ENCODE measurements at places on chromosomes 4 and X.

DNA sequence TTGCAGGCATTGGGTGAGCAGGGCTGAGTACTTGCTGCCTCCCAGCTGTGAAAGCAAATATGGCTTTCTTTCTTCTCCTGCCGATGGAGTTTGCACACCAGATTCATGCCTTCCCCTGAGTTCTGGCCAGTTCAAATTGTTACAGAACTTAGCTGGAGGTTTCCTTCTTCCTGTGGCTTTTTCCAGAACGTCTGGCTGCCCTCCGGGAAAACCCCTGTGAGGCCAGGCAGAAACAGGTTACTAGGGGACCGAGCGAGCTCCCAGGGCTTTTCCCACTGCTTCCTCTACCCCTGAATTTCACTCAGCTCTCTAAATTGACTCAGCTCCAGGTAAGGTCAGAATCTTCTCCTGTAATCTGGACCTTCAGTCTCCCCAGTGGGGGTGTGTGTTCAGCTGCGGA, 482.4 kb downstream of the C4orf33 start:
- DNase-seq: no peak

DNA sequence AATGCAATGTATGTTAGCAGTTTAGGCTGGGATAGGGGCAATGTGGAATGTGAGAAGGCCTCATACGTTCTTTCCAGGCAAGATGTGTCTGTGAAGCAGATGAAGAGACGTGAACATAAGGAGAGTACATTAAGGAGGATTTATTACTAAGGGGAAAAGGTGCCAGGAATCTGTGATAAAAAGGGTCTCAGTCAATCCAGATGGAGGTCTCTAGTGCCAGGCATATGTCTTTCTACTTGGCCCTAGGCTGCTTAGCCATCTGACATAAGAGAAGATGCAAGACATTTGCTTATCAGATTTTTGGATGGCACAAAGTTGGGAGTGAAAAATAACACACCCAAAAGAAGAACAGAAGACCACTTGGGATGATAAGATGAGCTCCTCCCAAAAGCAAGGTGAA, 93.0 kb upstream of the PRKG2 start:
- no peak for DNase-seq

GRCh38 chr4:76997077-76997476, 47.5 kb downstream of the SEPTIN11 start:
- DNase-seq: no peak

DNA sequence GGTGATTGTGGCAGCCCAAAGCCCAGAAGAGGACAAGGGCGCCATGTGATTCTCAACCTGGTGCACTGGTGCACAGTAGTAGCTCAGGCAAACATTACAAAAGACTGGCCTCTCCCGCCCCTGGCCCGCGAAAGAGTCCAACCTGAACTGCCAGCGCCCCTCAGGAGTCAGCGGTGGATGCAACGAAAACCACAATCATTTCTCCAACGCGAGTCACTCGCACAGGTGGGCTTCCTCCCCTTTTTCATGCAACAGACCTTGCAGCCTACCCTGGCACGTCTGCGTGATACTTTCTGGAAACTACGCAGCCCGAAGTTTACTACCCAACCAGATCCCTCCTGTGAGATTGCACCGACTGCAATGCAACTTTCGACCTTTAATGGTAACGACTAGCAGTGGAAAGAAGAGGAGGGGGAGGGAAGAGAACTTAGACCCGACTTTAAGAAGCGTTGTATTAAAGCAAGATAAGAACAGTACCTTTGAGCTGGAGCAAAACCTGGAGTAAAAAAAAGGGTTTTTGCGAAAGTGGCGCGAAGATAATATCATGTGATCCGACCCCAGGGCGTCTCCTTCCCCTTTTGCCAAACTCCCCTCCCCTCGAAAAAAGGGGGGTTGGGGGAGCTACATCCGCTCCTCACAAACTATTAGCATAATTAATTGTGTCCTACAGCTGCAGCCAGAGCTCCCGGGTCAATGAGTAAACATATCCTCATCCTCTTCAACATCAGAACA, 63.3 kb upstream of the CCDC160 start:
- DNase-seq: no peak

- no peak for DNase-seq
Observed at GRCh38 chr4:57360681-57361080, 250.5 kb upstream of the IGFBP7 start.

DNA sequence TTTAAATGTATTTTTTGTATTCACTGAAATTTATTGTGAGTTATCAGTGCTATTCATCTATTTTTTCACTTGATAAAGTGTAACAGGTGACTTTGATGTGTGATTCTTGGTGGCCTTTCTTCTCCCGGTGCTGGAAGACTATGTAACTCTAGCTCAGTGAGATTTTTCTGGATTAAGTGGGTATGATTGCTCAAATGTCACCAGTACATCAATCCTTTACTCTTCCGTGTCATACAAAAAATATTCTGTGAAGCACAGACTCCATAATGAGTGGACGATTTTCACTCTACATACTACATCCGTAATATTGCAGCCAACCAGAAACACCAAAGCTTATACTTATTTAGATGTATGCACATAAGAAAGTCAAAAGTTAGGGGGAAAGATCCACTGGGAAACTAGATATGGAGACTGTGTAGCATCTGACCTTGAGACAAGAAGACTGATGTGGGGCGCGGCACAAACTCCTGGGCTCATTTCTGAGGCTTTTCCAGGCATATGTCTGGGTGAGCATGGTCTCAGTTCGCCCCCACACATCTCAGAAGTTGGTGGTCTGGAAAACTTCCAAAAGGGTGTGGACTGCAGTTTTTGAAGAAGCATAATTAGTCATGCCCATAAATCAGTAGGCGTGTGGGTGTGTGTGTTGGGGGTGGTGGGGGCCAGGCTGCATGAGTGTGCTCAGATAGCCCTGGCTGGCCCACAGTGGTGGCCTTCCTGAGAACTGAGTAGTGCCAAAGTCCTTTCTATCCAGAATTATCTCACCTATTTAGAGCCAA, 53.9 kb upstream of the TENM3 start:
- DNase-seq: no peak

- DNase-seq: no peak
Observed at GRCh38 chr4:119942806-119943205, 123.8 kb downstream of the MAD2L1 start.

GRCh38 chr4:2045518-2045951, 13.6 kb upstream of the NAT8L start:
- no peak for DNase-seq

DNA sequence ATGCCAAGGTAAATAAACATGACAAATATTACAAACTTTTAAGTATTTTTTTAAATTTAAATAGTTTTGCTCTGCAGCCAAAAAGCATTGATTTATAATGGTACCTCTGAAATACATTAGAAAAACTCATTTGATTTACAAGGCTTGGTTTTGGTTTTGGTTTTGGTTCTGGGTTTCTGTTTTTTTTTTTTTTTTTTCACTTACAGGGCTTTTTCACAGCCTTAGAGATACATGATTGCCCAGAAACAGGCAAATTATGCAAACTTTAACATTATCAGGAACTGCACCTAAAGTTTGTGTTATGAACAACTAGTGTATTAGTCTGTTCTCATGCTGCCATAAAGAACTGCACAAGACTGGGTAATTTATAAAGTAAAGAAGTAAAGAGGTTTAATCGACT, 196.4 kb upstream of the DDX53 start:
- no peak for DNase-seq

- DNase-seq: no peak
Observed at GRCh38 chr4:123708902-123709301, 312.3 kb downstream of the SPRY1 start.

GRCh38 chr4:170979736-170980135, 833.5 kb upstream of the GALNTL6 start:
- no peak for DNase-seq

DNA sequence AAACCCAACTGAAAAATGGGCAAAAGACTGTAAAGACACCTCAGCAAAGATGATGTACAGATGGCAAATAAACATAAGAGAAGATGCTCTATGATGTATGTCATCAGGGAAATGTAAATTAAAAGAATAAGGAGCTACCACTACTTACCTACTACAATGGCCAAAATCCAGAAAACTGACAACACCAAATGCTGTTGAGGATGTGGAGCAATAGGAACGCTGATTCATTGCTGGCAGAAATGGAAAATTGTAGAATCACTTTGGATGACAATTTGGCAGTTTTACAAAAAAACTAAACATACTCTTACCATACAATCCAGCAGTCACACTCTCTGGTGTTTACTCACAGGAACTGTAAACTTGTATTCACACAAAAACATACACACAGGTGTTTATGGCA, 222.3 kb upstream of the LDB2 start:
- DNase-seq: no peak

DNA sequence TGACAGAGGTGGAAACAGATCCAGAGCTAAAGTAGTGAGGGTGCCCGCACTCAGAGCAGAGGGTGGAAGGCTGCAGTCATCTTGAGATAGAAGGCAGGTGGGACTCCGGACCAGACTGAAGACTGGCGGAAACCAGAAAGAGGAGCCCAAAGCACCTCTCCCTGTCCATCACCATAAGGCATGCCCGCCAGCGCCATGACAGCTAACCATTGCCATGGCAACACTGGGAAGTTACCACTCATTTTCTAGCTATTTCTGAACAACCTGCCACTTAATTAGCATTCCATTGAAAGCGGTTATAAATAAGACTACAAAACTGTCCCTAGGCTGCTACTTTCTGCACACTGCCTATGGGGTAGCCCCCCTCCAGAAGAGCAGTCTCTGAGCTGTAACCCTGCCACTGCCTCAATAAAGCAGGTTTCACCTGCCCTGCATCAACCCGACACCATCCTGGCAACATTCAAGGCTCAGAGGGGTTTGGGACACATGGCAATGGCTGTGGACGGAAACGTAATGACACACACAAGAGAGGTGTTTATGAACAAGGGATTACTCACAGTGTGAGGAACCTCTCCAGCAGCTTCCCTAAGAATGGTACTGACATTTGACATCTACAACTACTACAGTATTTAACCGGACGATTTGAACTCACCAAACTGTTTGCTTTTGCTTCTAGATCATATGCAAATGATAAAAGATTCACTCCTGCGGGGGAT, 27.8 kb upstream of the FGFBP2 start:
- no peak for DNase-seq

GRCh38 chr4:43330288-43330687, 437.8 kb downstream of the GRXCR1 start:
- no peak for DNase-seq

- no peak for DNase-seq
Observed at GRCh38 chrX:132786217-132786616, 172.2 kb downstream of the HS6ST2 start.

- no peak for DNase-seq
Observed at GRCh38 chr4:130600706-130601105, 1504.8 kb downstream of the C4orf33 start.
